ENCODE measurements at places on chromosomes 13 and 19.
A peak's percentile ranks its signal among the peaks of the same experiment; 100 is the strongest.

DNA sequence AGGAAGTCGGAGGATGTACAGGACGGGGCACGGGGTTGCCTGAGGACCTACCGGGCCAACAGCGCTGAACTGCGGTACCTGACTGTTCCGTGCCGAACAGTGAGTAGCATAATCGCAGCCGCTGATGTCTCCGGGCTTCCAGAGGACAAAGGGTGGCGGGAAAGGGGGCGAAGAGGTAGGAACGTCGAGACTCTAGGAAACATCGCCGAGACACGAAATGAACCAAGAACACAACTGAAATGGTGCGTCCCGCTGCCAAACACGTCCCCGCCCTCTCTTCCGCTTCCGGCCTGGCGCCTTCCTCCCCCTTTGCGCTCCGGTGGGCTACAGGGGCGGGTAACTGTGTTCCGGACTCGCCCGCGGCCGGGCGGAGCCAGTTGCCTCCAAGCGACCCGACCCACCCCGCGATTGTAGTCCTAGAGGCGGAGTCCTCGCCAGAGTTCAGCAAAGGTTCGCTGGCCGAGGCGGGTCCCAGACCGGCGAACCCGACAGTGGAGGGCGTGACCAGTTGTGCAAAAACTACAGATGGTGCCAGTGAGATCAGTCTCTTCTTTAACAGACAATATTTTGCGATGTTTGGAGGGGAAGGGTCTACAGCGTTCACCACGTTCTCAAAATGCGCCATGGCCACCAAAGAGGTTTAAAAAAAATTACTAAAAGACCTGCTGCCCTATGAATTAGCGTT lies at the start of gene MRPS31:
Gene MRPS31, minus strand, starts transcription at position 257 of the 685 bp plus-strand sequence. Its CDS starts 54 bp downstream, at position 203.
- peak; percentile 96 for DNase-seq

DNA sequence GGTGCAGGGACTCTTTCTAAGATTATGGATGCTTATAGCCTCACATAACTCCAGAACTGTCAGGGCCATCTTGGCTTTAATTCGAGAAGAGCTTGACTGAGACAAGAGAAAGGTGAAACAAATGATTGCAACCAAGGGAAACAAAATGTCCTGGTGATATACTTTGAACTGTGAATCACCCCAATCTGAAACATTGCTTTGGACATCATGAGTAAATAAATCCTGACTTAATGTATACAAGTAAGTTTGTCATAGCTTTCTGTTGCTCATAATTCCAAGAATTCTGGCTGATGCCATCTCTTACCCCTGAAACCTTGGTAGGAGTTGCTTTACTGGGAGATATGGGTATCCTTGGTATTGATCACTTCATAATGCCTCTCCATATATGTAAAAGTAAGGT lies 5.8 kb upstream of the VWA8 start:
- DNase-seq: no peak

DNA sequence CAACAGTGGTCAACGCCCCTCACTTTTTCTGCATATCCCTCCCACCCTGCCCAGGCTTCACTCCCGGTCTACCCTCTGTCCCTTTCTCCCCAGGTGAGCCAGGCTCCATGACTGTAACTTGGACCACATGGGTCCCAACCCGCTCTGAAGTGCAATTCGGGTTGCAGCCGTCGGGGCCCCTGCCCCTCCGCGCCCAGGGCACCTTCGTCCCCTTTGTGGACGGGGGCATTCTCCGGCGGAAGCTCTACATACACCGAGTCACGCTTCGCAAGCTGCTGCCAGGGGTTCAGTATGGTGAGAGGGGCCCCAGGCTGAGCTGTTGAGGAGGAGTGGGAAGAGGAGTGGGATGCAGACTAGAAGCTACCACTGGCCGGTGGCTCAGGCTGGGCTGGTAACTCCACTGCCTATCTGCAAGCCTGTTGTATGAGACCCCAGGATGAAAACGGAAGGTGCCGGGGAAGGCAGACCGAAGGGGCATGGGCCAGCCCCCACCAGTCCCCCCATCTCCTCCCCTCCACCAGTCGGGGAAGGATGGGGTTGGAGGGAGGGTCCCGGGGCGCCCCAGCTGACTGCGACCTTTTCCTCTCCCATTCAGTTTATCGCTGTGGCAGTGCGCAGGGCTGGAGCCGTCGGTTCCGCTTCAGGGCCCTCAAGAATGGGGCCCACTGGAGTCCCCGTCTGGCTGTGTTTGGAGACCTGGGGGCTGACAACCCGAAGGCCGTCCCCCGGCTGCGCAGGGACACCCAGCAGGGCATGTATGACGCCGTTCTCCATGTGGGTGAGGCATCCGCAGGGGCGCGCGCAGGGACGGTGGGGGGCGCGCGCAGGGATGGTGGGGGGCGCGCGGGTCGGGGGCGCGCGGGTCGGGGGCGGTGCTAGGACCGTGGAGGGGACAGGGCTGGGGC lies 14.4 kb downstream of the ACP7 start:
- no peak for DNase-seq

DNA sequence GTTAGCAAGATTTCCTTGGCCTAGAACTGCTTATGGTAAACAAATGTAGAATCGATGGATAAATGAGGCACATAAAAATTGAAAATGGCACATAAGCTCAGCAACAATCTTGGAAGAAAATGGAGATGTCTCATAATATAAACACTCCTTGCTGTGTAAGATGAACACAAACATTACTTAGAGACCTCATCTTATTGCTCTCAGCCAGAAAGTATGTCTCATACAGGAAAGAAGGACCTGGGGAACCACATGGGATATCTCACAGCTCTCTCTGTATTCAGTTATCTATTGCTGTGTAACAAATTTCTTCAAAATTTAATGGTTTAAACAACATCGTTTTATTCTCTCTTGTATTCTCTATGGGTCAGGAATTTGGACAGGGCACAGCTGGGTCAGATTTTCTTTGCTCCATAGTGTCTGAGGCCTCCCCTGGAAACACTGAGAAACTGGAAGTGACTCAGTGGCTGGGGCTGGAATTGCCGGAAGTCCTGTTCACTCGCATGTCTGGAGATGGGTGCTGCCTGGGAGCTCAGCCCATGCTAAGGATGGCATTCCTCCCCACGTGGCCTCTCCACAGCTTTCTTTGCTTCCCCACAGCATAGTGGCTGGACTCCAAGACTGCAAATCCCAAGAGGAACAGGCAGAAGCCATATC lies 105.1 kb downstream of the NUFIP1 start:
- DNase-seq: no peak

DNA sequence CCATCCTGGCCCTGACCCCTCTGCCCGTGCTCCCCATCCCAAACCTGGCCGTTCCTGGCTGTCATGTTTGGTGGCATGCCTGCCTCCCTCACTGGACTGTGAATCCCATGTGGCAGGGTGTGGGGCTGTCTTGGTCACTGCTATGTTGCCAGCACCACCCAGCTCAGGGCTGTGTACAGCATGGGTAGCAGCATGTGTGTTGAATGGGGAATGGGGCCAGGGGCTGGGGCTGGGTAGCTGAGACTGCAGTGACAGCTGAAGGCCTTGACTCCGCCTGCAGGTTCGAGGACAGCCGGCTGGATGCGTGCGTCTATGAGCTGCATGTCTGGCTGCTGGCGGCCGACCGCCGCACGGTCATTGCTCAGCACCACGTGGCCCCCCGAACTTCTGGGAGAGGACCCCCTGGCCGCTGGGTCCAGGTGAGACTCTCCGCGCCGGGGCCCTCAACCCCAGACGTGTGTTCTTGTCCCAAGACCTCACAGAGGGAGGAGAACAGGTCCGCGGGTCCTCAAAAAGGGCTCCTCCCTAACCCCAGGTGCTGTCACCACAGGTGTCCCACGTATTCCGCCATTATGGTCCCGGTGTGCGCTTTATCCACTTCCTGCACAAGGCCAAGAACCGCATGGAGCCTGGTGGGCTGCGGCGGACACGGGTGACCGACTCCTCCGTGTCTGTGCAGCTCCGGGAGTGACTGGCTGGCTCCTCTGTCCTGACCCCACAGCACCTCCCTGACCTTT lies 3.5 kb downstream of the NCCRP1 start:
- no peak for DNase-seq

GRCh38 chr19:42629191-42629590 lies 34.5 kb upstream of the CEACAM8 start:
- no peak for DNase-seq

DNA sequence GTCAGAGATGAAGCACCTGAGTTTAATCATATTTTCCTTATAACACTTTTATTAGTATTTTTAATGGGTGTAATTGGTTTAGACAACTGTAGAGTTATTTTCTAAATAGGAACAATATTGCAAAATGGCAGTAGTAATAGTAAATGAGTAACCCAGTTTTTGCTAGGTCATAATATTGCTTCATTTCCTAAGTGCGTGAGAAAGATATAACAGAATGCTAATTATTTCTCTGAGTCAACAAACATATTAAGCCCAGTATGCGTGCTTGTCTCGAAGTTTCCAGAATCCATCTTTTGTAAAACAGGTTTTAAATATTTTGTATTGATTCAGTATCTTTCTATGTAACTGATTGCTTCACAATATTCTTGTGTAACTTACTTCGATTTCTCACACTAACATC lies 315.3 kb downstream of the MYO16 start:
- no peak for DNase-seq

DNA sequence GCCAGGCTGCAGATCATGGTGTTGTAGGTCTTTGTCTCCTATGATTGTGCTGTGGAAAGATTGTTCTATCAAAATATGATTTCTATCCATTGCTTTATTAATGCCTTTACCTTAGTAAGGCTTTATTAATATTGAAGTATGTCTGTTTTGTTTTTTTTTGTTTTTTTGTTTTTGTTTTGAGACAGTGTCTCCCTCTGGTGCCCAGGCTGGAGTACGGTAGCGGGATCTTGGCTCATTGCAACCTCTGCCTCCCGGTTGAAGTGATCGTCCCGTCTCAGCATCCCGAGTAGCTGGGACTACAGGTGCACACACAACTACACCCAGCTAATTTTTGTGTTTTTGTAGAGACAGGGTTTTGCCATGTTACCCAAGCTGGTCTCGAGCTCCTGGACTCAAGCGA lies 7.7 kb downstream of the IRGC start:
- no peak for DNase-seq

GRCh38 chr19:21028969-21029268 lies 8.5 kb downstream of the ZNF430 start:
- DNase-seq: no peak

DNA sequence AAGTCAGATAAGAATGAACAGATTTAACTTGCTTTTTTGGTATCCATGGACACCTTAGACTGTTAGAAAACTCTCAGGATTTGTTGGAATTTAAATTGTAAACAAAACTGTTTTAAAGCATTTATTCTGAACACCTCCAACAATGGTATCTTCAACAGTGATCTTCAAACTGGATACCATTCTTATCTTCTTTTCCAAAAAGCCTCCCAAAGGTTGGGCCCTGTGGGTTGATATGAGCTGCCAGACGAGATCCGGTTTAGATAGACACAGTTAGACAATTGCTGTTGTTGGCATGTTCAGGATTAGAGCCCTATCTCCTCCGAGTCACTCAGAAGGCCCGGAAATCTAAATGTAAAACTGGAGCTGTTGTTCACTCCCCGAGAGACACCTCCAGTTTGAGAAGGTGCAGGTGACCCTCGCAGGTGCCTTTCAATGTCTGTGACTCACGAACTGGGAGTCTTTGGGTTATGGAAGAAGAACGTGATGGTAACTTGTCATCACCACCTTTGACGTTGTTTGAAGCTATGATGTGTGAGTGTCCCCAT lies 143.6 kb upstream of the RNF113B start:
- no peak for DNase-seq

DNA sequence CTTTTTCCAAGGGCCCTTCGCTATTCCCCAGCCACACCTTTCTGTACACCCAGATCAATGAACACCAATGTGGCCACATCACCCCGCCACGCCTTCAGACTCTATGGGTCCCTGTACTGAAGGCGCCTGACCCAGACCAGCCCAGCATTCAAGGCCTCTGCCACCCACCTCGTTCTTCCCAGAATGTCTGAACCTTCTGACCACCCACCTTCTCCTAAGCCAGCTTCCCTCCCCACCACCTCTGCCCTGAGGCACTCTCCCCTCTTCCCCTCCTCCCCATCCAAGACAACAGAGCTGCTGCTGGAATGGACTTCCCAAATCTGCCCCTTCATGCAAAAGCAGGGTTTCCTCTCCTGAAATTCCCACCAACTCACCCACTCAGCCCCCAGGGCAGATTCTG lies 3.3 kb upstream of the CEACAM20 start:
- no peak for DNase-seq

DNA sequence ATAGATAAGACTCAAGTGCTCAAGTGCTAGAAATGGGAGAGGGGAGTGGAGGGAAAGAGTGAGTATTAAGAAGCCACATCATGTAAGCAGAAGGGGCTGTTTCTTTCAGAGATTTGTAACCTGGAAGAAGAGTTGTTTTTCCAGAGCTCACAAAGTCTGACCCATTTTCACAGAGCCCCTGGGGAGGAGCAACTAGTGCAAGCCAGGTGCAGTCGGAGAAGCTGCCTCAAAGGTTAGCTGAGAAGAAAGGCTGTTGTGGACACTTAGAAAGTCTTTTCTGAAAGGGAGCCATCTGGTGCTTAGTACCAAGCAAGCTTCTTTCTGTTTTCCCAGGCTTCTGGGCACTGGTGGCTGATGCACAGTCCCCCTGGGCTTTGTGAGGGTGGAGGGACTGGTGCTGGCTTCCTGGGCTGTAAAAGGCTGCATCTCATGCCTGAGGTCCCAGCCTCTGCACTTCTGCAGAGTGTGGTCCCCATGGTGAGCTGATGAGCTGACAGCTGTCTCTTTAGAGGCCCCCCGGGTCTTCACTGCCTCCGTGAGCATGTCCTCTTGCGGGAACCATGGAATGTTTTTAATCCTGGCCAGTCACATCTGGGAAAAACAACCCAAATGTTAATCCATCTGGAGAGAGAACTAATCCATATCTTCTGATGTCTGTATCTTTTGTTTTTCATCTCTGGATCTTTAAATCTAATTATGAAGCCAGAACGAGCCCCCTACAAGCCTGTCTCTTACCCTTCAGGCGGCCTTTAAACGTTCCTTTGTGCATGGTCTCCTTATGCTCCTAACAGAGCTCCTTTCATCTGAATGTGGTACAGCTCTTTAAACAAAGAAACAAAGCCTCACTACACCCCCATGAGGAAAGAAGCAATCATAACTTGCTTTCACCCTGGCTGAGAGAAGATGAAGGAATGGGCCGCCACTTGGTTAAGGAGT lies 40.2 kb downstream of the OLFM4 start:
- DNase-seq: peak; percentile 34

- DNase-seq: no peak
Measured at GRCh38 chr13:60275208-60275607, 111.5 kb upstream of the DIAPH3 start.

GRCh38 chr19:35334144-35334753 lies 5.3 kb downstream of the CD22 start:
- DNase-seq: no peak

GRCh38 chr19:16315825-16316505 lies 8.7 kb upstream of the KLF2 start:
- DNase-seq: peak; percentile 93

GRCh38 chr13:70960841-70961443 lies 852.7 kb upstream of the KLHL1 start:
- peak; percentile 77 for DNase-seq

DNA sequence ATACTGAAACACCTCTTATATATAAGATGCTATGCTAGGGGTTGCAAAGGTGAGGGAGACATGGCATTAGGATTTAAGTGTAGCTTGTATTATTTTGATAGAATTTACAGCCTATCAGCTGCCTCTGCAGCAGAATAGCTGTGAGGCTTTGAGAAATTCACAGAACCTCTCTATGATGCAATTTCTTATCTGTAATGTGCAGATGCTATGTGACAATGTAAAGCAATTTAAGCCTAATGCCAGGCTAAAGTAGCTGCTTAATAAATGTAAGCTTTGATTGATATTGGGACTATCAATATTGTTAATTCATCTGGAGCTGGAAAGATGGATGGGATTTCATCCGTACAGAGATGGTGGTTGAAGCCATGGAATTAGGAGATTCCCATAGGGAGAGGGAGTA lies 1.6 kb downstream of the ADGRE3 start:
- DNase-seq: no peak
